ENCODE measurements at places on chromosomes 7 and 10. TPM values are rescaled to one million over a fixed set of nuclear protein-coding genes. Genes with fewer than 3 reads are reported as not detected.

MLXIPL gene
- total RNA-seq, result 1.1 TPM

GRCh38 chr7:108358553-108358952 is 97.7 kb downstream of the NRCAM start:
- no peak for DNase-seq

DNA sequence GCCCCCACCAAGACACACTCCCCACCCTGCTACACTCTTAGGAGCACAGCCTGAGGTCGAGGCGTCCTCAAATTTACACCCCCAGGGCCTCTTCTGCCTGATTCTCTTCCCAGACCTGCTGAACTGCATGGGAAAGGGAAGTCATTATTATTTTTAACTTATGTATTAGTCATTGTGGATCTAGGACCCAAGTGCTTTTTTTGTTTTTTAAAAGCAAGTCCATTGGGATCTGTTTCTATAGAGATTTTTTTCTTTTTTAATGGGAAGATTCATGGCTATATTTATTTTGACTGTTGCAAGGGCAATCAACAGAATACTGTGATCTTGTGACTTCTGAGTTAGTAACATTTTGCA is 203.8 kb downstream of the ZMYND11 start:
- DNase-seq, result no peak

DNA sequence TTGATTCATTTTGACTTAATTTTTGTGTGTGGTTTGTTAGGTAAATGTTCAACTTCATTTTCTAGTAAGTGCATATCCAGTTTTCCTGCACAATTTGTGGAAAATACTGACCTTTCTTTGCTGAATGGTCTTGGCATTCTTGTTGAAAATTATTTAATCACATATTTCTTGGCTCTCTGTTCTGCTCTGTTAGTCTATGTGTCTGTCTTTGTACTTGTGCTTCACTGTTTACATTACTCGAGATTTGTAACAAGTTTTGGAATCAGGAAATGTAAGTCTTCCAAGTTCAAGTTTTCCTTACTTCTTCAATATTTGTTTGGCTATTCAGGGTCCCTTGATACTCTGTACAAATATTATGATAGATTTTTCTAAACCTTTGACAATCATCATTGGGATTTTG is 838.2 kb upstream of the POM121L12 start:
- no peak for DNase-seq
